ENCODE measurements at places on chromosomes 7 and 10. TPM values are rescaled to one million over a fixed set of nuclear protein-coding genes. Genes with fewer than 3 reads are reported as not detected.
A peak's percentile ranks its signal among the peaks of the same experiment; 100 is the strongest.

DNA sequence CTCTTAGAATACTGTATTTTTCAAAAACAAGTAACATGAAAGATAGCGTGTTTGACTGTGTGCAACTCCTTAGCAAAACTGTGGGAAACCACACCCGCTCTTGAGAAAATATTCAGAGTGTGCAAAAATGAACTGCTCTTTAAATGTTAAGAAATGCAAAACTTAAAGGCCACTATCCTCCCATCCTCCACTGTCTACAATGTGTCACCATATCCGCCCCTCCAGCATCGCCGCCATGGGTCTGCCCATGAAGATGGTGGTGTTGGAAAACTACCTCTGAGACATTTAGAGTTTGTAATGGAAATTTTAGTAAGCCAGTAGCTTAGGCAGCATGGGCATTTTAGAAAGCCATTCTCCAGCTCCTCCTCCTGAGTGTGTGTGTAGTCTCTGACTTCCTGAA lies 20.1 kb upstream of the NMT2 start:
- DNase-seq, result no peak

The PRRT4 gene
- total RNA-seq, result not detected

GRCh38 chr7:46139079-46139478 lies 218.0 kb upstream of the IGFBP3 start:
- peak; percentile 50 for DNase-seq

GRCh38 chr10:73019100-73019499 lies 64.5 kb upstream of the PLA2G12B start:
- DNase-seq, result no peak

GRCh38 chr10:45602082-45602730 lies 70.4 kb downstream of the ZFAND4 start:
- DNase-seq, result peak; percentile 27

- no peak for DNase-seq
These were observed 70.0 kb upstream of the PHYHIPL start for GRCh38 chr10:59106441-59106840.

The SLC16A9 gene
- total RNA-seq, result under 0.01 TPM

- no peak for DNase-seq
These were observed 33.2 kb downstream of the KMT2C start for GRCh38 chr7:152402384-152403250.

The CNPY1 gene
- total RNA-seq, result not detected

The AQP1 gene
- 11.9 TPM for total RNA-seq

The DGKI gene
- 11.3 TPM for total RNA-seq

The DIP2C gene
- 18.7 TPM for total RNA-seq

The GSTO2 gene
- 1.9 TPM for total RNA-seq

The ACSM6 gene
- total RNA-seq, result not detected

GRCh38 chr10:77334501-77334900 lies 303.1 kb downstream of the KCNMA1 start:
- no peak for DNase-seq

The SPAM1 gene
- total RNA-seq, result not detected

DNA sequence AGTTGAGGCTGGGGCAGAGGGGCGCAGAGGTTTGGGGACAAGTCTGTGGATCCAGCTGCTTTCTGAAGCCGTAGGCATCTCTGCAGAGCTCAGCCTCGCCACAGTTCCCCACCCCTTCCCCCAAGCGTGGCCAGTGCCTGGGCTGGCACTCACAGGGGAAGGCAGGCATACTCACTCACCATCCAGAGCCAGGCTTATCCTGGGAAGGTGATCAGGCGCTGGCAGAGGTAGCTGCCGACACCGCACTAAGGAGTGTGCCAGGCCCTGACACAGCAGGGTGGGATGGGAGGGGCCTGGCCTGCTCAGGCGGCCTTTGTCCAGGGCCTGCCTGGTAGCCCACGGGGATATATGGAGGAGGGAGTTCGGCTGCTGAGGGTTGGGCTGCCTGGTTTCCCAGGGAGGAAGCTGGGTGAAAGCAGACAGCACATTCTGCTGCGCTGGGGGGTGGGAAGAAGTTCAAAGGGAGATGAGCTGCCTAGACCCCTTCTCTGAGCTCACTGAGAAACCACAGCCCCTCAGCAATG lies 15.9 kb downstream of the VSIR start:
- no peak for DNase-seq

- DNase-seq, result peak; percentile 69
These were observed 6.1 kb downstream of the GSTO1 start for GRCh38 chr10:104260775-104261115.

DNA sequence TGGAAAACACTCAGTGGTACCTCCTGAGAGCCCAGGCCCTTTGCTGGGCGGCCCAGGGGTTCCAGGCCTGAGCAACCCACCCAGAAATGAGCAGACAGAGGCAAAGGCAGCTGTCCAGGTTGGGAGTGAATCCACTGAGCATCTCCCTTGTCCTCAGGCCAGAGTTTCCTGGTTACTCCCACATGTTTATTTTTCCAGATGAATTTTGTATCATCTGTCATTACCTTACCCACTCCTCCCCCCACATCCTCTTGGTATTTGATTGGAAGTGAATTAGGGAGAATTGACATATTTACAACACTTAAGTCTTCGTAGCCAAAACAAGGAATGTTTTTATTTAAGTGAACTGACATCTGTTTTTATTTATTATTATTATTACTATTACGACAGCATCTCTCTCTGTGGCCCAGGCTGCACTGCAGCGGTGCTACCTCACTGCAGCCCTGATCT lies 13.2 kb upstream of the LMBR1 start:
- DNase-seq, result peak; percentile 63

DNA sequence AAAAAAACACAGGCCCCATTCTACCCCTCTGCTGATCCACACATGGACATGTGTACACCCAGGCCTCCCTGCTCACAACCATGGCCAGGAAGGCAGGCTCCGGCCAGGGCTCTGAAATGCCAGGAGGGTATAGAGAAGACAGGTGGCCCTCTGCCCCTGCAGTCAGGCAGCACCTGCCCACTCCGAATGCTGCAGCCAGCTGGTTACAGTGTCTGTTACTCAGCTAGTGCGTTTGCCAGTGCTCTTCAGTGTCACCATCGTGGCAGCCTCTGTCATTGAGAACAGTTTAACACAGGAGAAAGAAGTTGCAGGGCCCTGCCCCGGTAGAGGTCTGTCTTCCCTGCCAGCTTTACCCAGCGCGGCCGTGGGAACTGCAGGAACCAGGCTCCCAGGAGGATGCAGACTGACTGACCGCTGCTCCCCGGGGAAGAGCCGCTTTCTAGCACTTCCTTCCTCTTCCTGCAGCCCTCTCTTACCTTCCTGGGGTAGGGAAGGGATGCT lies 128.8 kb upstream of the FAM20C start:
- no peak for DNase-seq

- peak; percentile 13 for DNase-seq
These were observed 73.7 kb downstream of the TYW1B start for GRCh38 chr7:72754312-72754711.

GRCh38 chr7:22651534-22652243 lies 75.3 kb upstream of the IL6 start:
- no peak for DNase-seq

GRCh38 chr10:86652361-86653202 lies 1.8 kb upstream of the OPN4 start:
- DNase-seq, result no peak

GRCh38 chr7:8566016-8566415 lies 132.6 kb downstream of the NXPH1 start:
- DNase-seq, result no peak

All from fibroblast of villous mesenchyme (primary cell).